Activated T-helper 9 cell treated with anti-CD3 and anti-CD28 coated beads, Interleukin-2, amount 50 U/mL, for 16 hours (primary cell): ENCODE measurements at places on chromosomes 5 and 9.

- no peak for DNase-seq
These were observed 19.2 kb downstream of the COL15A1 start for GRCh38 chr9:98962861-98963260.

GRCh38 chr9:680106-680505, 161.4 kb upstream of the DMRT1 start:
- DNase-seq: no peak

DNA sequence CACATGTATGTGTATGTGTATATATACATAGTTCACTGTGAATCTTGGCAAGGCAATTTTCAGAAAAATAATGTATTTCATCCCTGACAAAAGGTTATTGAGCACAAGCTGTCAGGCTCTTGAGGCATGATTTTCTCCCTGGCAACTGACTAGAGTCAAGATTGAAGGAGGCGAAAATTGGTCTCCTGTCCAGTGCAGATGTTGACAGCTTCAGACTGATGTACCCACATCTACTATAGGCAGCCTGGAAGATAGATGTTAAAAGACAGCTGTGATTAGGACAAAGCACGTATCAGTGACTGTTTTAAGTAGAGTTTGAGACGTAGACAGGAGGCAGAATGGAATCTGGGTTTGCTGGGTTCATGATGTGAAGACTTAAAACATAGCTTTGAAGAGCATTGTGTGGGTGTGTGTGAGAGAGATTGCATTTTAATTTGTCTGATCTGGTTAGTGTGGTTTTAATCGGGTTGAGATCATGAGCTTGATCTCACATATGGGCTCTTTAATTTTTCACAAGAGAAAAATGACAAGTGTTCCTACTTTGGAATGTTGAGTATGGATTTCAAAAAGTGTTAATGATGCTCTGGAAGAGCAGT, 39.1 kb downstream of the CTNNA1 start:
- no peak for DNase-seq

- no peak for DNase-seq
These were observed 384.7 kb upstream of the SMC2 start for GRCh38 chr9:103709366-103709765.

- DNase-seq: no peak
These were observed 71.1 kb downstream of the FBN2 start for GRCh38 chr5:128466980-128467379.

DNA sequence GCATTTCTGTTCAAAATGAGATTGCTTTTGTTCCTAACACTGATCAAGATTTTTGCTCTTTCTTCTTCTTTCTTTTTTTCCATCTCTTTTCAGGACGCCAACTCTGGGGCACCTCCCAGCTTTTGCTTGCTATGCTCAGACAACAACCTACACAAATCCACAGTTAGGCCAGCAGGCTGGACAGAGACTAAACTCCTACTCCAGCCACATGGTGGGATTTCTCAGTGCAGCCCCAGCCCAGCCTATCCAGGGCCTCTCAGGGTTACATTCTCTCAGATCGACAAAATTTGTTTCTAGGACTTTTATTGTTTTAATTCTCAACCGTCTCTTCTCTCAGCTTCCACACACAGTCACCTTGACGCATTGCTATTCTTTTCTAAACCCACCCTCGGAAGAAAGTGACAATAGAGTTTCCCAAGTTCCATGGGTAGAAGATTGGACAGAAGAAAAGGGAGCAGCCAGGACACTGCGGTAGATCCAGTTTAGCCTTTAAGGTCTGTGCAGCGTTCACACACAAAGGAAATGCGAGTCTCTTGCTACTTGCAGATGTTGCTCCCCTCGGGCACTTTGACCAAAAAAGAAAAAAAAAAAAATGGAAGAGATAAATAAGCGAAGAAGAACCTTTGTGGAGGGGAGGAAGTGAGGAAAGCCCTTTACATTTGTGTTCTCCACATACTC, 588.6 kb upstream of the GRAMD2B start:
- DNase-seq: no peak

- DNase-seq: no peak
These were observed 13.6 kb downstream of the AHRR start for GRCh38 chr5:334903-335739.

DNA sequence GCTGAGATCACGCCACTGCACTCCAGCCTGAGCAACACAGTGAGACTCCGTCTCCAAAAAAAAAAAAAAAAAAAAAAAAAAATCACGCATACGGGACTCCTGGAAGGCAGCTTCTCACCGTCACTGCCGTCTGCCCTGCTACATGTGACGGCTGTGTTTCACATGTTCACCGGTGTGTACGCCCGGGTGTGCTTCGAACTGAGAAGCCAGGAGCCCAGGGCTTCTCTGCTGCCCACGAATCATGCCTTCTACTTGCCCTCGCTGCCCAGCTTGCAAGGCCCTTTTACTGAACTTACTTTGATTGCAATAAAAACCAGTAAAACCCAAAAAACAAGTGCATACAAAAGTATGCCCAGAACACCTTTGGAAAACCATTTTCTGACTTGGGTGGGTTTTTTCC, 5.8 kb upstream of the NKD2 start:
- no peak for DNase-seq

GRCh38 chr9:6051511-6051950, 36.1 kb upstream of the RANBP6 start:
- no peak for DNase-seq

GRCh38 chr5:139882961-139883539, 87.4 kb downstream of the PSD2 start:
- DNase-seq: no peak

DNA sequence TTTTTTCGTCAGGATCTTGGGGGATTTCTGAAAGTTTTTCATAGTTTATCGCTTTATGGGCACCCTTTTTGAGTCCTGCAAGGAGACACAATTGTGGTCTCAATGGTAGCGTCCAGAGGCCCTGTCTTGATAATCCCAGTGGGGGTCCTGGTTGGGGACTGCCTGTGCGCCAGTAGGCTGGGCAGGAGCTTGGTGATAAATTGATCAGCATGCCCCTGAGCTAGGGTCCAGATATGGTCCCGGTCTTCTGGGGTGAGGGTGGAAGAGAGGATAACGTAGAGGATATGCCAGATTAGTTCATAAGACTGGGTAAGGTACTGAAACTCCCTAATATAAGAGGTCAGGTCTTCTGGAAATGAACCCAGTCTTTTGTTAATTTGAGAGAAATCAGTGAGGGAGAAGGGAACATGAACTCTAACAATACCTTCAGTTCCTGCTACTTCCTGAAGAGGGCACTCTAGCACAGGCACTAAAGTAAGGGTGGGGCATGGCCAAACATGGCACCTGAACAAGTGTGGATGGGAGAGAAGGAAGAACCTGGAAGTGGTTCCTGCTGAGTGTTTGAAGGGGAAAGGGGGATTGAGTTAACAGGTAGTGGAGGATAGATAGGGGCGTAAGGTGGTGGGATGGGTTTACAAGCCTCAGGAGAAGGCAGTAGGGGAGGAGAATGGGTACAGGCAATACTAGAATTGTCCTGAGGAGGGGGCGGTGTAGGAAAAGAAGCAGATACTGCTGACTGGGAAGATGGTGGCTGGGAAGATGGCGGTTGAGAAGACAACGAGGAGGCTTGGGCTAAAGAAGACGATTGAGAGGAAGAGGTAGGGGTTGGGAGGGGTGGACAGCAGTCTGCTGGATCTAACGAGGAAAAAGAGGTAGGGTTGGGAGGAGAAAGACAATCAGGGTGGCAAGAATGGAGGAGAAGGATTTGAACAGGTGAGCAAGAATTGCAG, 33.8 kb upstream of the ANXA2R start:
- DNase-seq: no peak

DNA sequence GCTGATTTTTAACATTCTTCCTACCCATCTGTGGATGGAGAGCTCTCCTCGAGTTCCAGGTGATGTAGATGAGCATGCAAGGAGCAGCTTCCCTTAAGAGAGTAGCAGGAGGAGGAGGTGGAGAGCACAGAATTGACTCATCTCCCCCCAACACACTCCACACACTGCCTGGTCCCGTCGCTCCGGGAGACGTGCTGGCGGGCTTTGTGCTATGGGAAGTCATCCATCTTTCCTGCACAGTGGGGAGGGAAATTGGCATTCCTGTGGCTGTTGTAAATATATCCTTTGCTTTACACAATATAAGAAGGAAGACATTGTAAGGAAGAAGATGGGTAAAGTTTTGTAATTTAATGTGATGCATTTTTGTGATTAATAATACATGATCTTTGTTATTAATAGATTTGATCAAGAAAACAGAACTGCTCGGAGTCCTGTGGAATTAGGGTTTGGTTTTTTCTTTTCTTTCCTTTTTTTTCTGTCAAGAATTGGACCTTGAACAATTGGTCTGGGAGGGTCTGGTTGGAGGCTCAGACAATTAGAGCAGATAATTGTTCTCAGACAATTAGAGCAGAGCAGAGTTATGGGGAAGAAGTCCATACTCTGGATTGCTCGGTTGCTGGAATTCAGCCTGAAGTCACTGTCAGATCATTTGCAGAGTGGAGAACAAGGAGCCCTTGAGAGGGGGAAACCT, 297.8 kb downstream of the GADD45G start:
- DNase-seq: no peak

- DNase-seq: no peak
These were observed 547.7 kb downstream of the EFNA5 start for GRCh38 chr5:107123014-107123413.

DNA sequence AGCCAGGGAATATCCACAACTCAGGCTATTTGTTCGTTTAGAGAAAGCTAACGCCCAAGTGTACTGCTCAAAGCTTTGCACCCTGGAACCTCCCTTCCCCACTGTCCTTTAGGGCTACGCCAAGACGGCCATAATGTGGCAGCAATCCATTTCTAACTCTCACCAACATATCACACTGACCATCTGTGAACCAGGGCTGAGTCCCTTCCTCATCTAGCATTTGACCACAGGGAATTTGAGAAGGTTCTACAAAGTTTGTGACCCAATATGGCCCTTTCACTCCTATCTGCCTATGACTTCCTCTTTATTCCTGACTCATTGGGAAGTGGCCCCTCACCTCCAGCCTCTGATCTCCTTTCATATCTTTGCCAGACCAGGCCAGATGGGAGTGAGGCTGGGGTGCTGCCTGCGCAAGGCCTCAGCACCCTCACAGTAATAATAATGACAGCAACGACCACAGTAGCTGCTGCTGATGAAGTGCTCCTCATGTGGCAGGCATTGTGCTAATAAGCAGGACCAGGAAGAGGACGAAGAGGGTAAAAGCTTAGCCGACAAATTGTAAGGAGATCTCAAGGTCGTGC, 9.3 kb upstream of the ARAP3 start:
- DNase-seq: no peak

DNA sequence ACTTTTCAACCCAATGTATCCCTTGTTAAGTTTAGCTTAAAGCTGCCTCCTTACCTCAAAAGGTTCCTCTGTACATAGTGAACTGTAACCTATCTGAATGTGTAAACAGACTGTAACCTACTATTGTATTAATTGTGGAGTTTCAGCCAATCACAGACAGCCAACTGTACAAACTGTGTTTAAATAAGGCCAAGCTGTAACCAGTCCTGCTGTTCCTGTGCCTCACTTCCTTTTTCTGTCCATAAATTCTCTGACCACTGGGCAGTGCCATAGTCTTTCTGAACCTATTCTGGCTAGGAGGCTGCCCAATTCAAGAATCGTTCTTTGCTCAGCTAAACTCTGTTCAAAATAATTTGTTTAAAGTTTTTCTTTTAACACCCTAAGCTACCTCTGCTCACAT, 74.7 kb upstream of the DAPK1 start:
- no peak for DNase-seq
